ENCODE measurements at places on chromosomes 2 and 18. TPM values are rescaled to one million over a fixed set of nuclear protein-coding genes. Genes with fewer than 3 reads are reported as not detected.

GRCh38 chr2:144847347-144848080 is 327.6 kb upstream of the ZEB2 start:
- DNase-seq, result no peak

GRCh38 chr18:34322365-34323289 is 97.9 kb upstream of the NOL4 start:
- peak; percentile 85 for DNase-seq

GRCh38 chr18:11000071-11000470 is 149.3 kb downstream of the PIEZO2 start:
- DNase-seq, result no peak

GRCh38 chr2:8615252-8615575 is 66.6 kb upstream of the ID2 start:
- no peak for DNase-seq

DNA sequence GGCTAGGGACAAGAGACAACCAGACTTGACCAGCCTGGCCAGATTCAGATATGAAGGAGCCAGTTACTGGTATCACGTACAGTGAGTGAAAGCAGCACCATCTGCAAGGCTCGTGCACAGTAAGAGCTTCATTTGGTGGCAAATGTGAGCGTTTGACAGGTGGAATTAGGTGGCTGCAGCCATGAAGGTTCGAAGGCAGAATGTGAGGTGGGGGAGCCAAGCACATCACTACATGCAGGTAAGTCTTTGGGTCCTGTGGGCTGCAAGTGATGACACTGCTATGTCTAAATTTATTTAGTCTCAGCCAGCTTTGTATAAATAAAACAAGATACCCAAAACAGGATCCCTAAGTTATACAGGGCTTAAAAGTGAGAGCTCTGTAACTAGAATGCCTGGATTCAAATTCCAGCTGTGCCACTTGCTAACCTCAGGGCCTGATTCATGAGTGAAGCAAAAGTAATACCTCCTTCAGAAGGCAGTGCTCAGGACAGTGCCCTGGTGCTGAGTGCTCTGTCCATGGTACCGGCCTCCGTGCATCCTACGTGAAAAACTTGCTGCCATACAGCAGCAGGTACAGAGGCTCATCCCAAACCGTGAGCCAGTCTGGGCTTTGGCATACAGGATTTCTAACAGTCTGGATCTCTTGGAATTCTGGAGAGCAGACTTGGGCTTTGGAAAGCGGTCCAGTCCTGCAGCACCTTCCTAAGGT is 18.6 kb downstream of the DDX18 start:
- peak; percentile 63 for DNase-seq

DNA sequence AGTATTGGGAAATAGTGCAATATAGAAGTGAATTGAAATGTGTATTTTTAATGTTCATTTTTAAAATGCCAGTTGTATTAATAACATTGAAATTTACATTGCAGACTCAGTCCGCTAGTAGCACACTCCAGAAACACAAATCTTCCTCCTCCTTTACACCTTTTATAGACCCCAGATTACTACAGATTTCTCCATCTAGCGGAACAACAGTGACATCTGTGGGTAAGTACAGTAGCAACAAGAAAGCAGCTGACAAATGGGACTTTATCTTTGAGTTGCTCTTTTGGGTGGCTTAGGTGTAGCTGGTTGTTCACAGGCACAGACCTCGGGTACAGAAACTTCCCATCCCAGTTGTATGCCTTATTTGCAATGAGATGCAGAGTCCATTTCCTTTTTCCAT is 118.2 kb upstream of the IL1R2 start:
- no peak for DNase-seq

DNA sequence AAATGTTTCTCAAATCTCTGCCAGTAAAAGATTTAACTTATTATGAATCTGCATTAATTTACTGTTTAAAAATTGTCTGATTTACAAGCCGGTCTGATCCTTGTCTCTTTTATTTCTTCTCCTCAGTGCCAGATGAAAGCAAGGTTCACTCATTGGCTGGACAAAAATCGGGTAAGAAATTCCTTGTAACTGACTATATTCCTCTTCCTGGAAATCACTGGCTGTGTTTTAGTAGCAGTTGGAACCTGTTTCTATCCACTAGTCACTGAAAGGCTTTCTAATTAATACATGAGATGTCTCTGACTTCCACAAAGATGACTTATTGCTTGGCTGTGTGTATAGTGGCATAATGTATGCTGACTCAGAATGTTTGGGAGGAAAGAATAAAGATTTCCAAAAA is 436.6 kb upstream of the NRP2 start:
- no peak for DNase-seq

DNA sequence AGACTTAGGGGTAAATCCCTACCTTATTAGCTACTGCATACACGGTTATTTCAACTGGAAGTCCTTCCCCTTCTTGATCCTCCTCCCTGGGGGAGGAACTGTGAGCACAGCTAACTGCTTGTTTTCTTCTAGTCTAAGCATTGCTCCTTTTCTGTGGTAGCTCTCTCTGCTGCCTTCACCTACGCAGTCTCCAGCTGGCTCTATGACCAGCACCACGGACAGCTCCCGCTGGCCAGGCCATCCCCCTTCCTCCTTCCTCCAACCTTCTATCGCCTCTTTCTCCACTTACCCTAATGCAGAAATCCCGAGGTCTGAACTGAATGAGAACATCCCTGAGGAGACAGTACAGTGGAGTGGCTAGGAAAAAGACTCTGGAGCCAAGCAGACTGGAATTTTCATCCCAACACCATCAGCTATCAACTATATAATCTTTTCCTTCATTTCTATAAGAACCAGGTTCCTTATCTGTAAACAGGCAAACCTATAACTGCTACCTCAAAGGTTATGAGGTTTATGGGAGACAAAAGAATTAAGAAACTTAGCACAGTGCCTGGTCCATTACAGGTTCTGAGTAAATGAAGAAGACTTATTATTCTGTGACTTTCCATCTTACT is 4.7 kb upstream of the CFAP65 start:
- peak; percentile 85 for DNase-seq

- DNase-seq, result no peak
Measured at GRCh38 chr2:176769021-176769420, 443.6 kb upstream of the HNRNPA3 start.

DNA sequence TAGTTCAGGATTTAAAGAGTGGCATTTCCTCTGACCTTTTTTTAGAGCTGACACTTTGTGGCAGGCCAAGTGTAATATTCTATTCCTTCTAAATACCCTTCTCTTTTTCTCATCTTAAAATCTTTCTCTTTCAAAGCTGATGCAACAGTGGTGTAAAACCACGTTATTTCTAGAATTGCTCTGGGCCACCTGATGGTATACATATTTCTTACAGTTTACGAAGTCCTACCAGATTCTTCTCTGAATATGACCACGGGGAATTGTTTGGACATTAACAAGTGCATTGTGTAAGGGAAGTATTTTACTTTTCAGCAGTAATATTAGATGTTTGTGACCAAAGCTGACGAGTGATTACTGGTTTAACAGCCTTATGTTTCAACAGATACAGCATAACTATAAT is 109.9 kb downstream of the PTPRM start:
- no peak for DNase-seq

GRCh38 chr2:97068074-97068473 is 26.6 kb downstream of the FAHD2B start:
- no peak for DNase-seq

DNA sequence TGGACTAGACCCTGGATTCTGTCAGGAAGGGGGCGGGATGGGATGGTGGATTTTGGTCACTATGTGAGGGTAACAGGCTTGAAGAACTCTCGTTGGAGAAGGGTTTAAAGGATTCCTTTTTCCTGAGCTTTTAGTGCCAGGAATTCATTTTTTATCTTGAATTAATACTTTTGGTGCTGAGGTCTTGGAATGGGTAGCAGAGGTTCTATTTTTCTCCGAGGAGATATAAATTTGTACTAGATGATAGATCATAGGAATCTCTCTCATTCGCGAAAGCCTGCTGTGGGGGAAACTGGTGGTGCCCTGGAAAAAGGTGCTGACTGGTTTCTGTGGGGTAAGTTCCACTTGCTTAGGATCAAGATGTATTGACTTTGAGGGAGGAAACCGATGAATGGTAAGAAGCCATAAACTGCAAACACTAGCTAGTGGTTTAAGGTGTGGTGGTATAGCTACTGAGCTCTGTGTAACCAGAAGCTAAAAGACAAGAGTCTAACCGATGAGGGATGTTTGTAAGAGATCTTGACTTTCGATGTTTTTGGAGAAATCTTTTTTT is 706 bp downstream of the AGPS start:
- peak; percentile 4 for DNase-seq

The NR4A2 gene
- total RNA-seq, result 0.56 TPM

The MAPK4 gene
- 7.0 TPM for total RNA-seq

The PLGLB1 gene
- total RNA-seq, result 1.6 TPM

The DNAJC27 gene
- total RNA-seq, result 19.1 TPM

The FAM110C gene
- 0.50 TPM for total RNA-seq

The COLEC11 gene
- not detected for total RNA-seq

The VSNL1 gene
- total RNA-seq, result 54.5 TPM
